Activated B cell treated with CpG ODN at 0.5 μM for 24 hours (primary cell): ENCODE measurements at places on chromosomes 2 and 18. TPM values are rescaled to one million over a fixed set of nuclear protein-coding genes. Genes with fewer than 3 reads are reported as not detected.

- DNase-seq: no peak
Measured at GRCh38 chr2:158969162-158969714, 798 bp downstream of the TANC1 start.

- no peak for DNase-seq
Measured at GRCh38 chr2:212854116-212854515, 297.3 kb downstream of the IKZF2 start.

LONRF2 gene
- 0.09 and 0.17 TPM in 2 replicates for total RNA-seq

DNA sequence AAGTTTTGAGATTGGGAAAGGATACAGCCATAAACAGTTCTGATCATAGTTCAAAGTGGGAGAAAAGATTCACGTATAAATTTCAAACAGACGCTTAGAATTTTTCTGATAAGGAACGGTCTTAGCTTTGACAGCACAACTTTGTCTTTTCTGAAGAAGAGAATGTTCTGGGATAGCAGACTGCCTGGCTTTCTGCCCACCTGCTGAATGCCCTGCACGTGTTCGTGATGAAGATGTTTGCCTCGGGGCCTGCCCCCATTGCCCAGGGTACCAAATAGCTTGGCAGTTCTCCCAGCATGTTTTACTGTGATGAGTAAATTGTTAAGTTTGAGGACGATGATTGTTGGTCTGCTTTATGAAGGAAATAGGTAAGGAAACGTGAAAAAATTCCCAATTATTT is 4.6 kb downstream of the MRPL33 start:
- DNase-seq: no peak

KHK gene
- total RNA-seq: 2.2 and 2.6 TPM in 2 replicates

CYB5A gene
- total RNA-seq: 46.2 and 47.2 TPM in 2 replicates

DNA sequence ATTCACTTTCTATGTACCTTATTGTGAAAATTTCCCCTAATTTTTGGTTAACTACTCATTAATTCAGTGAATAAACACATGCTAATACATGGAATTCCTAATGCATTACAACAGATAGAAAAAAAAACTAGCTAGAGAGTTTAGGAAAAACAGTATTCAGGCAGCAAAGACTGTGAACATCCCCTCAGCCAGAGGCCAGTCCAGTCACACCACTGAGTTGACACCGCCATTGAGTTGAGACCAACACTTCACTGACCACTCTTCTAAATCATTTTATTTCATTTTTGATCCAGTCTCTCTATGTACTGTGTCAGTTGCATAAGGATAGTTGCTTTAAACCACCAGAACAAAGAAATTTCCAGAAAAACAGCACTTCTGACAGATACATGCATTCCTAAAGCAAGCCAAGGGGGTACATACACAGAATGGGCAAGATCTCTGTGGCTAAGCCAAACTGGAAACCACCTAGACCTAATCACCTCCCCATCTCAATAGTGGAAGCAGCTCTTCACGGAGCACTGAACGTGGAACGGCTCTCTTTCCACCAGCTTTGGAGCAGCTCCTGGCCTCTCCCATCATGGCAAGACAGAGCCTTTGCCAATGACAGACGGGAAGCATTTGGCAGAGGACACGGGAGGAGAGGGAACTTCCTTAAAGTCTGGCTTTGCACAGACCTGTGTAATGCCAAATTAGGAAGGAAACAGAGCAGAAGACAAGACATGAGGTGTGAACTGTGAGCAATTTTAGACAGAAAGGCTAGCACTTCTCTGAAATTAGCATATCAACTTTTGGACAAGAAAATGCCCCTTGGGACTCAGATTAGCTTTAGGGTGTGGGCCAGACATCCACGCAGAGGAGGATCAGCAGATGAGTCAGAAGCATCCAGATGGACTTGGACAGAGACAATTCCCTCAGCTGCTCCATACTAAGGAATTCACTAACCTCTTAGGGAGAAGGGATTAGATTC is 36.4 kb downstream of the CACNB4 start:
- no peak for DNase-seq

- DNase-seq: no peak
Measured at GRCh38 chr18:76258209-76258608, 236.8 kb downstream of the ZNF516 start.

CFAP221 gene
- not detected in 2 replicates for total RNA-seq

GRCh38 chr2:170681311-170681710 is 33.8 kb upstream of the SP5 start:
- no peak for DNase-seq

FIGN gene
- not detected in 2 replicates for total RNA-seq

DUSP2 gene
- 118 and 122 TPM in 2 replicates for total RNA-seq

GRCh38 chr2:47309472-47309951 is 93.4 kb upstream of the MSH2 start:
- DNase-seq: no peak

- peak; percentile 24 for DNase-seq
Measured at GRCh38 chr2:85132834-85133637, at the start of gene TCF7L1. Gene TCF7L1, plus strand, starts transcription at chr2:85133392. Its CDS starts 293 bp downstream, at chr2:85133685.

DNA sequence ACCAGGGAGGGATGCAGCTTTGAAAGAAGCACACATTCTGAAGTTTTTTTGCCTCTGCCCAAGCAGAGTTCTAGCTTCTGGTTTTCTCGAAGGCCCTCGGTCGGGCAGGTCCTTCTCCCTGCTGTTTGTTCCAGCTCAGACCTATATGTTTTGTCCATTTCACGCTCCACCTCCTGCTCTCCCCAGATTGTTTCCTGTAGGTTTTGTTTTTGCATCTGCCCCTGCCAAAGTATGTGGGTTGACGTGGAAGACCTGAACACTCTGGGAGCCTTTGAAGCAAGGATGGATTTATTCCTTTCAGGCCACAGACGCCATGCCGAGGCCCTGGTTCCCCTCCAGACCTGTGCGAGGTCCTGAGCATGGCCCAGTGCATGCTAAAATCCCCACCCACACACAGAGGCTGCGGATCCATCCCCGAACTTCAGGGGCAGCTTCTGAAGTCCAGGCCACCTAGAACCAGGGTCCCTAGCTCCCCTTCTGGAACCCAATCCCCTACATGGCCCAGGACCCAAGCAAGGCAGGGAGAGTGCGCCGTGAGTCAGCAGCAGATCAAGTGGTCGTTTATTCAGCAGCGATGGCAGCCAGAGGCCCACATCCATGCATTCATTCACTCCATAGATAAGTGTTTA is 205.4 kb downstream of the KLHL29 start:
- DNase-seq: no peak

DNA sequence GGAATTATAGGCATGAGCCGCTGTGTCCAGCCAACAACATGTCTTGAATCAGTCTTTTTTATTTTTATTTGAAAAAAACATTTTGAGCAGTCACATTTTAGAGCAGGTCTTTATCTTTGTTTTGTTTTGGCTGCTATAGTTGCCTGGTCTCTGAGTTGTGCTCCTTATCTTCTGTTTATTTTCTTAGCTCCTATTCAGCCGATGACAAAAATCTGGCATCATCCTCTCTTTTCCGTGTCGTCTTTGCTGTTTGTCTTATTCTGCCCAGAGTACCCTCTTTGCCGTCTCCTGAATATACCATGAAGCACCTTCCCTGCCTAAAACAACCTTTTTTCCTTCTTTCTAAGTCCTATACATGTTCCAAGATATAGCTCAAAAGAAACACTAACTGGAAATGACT is 201.1 kb downstream of the THSD7B start:
- DNase-seq: no peak

GRCh38 chr2:3424171-3424795 is 44.8 kb downstream of the TRAPPC12 start:
- no peak for DNase-seq

- DNase-seq: no peak
Measured at GRCh38 chr18:80178935-80179818, 68.1 kb downstream of the PARD6G start.

DNA sequence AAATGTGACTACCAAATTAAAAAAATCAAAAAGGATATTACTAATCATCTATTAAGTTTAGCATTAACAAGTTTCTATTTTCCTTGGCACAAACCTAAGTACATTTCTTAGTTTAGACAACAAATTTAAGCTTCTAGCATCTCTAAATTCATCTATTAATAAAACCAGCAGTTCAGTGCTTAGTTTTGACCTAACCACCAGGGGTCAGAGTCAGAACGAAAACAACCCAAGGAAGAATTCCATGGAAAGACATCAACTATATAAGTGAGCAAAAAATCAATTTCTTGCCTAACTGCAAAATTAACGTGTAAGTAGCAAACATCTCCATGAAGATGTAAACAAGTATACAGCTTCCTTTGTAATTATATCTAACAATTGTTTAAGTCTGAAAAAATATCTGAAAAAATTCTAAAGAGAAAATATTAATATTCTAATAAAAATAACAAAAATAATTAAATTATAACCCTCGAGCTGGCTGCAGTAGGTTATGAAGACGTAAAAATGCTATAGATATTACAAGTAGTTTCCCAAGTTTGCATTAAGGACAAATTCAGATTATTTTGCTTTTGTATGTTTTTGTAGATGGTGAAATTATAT is 83.7 kb downstream of the CERKL start:
- no peak for DNase-seq

DNA sequence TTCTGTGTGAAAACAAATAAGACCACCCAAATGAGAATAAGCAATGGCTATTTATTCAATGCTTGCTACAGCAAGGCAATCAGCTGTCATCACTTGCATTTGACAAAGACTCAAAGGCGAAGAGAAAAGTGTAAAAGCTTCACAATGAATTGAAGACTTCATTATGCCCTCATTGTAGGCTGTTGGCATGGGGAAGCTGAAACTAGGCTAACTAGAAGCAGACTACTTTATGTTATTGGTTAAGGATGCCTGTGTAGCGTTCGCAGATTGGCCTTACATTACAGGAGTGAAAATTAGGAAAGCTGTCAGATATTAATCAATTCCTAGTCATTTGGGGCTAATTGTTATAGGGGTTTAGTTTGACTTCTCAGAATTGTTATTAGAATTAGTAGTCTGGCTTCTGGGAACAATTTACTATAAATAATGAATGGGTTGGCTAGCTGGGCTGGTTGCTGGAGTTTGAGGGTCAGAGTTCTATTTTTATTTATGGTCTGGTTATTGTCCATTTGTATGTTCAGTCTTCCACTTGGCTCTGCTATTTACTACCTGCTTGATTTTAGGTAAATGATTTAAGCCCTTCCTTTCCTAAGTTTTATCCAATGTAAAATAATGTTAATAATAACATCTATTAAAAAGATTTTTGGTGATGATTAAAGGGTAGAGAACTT is 437.2 kb upstream of the SYT4 start:
- DNase-seq: no peak

L3MBTL4 gene
- 10.6 and 12.3 TPM in 2 replicates for total RNA-seq

DNA sequence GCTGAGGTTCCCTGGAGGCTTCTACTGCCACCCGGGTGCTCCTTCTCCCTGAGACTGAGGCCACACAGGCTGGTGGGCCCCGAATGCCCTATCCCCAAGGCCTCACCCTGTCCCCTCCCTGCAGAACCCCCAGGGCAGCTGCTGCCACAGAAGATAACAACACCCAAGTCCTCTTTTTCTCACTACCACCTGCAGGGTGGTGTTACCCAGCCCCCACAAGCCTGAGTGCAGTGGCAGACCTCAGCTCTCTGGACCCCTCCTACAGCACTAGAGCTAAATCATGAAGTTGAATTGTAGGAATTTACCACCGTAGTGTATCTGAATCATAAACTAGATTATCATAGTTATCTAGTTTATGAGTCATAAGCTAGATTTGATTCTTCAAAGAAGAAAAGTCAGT is 7.3 kb upstream of the CENPA start:
- no peak for DNase-seq

DNA sequence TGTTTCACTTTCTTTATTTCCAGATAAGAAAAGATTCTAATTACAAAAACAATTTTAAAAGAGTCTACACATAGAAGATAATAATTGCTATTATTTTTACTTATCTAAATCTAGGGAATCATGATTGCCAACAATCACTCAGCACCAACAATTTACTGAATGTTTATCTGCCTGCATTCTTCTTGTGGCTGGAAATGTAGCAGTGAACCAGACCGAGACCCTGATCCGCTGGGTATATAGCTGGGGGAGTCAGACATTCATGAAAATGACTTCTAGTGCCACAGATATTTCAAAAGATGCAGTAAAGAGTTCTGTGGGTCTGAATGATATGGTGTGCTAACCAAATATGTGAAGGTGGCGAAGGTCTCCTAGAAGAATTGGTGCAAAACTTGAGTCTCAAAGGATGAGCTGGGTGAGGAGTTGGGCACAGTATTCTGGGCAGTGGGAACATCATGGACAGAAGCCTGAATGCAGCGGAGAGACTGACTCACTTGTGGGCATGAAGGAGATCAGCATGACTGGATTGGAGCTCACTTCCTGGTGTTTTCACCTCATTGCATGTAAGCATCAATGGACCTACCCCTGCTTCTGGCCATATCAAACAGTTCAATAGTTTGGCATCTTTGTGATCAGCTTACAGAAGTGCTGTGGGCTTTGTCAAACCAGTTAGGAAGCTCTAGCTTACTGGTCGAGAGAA is 26.1 kb upstream of the FN1 start:
- no peak for DNase-seq

GRCh38 chr2:110816404-110817365 is 84.3 kb downstream of the ACOXL start:
- no peak for DNase-seq

- DNase-seq: no peak
Measured at GRCh38 chr2:33709951-33710350, 110.9 kb upstream of the FAM98A start.

DNA sequence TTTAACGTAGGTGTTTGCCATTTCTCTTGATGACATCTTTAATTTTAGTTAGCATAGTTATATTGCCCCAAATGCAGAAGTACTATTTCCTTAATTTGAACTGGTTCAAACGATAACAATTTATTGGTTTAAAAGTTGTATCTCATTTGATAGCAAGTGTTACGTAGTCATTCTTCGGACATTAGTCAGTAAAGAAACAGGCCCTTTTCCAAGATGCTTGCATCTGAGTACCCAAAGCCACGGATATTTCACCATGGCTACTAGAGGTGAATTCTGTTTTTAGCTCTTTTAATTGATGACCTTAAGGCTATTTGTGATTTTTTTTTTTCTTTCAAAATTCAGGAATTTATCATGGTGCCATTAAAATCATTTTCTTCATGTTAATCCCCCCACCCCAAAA is 32.1 kb downstream of the GLS start:
- DNase-seq: no peak

GNAL gene
- 0.22 TPM in 1 of 2 replicates, not detected in the other for total RNA-seq

SAG gene
- total RNA-seq: 0.04 TPM in 1 of 2 replicates, not detected in the other

UPP2 gene
- not detected in 2 replicates for total RNA-seq

ALPI gene
- total RNA-seq: not detected in 2 replicates

DNA sequence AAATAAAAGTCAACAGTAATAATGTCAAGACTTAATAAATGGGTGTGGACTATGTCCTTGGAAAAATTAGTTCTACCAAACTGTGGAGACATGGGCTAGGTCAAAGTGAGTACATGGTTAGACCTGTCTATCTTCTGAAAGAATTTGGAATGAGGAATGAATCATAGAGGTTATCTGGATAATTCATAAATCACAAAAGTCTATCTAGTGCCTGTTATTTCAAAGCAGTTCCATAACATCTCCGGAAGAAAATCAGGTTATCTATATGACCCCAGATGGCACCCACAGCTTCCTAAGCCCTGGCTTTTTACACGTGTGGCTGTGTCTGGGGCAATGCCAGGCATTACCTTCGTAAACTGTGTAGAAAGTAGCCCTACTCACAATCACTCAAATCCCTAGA is 272.0 kb downstream of the ETAA1 start:
- no peak for DNase-seq
